Iris pigment epithelial cell (primary cell): ENCODE measurements at places on chromosomes 11 and 22.

DNA sequence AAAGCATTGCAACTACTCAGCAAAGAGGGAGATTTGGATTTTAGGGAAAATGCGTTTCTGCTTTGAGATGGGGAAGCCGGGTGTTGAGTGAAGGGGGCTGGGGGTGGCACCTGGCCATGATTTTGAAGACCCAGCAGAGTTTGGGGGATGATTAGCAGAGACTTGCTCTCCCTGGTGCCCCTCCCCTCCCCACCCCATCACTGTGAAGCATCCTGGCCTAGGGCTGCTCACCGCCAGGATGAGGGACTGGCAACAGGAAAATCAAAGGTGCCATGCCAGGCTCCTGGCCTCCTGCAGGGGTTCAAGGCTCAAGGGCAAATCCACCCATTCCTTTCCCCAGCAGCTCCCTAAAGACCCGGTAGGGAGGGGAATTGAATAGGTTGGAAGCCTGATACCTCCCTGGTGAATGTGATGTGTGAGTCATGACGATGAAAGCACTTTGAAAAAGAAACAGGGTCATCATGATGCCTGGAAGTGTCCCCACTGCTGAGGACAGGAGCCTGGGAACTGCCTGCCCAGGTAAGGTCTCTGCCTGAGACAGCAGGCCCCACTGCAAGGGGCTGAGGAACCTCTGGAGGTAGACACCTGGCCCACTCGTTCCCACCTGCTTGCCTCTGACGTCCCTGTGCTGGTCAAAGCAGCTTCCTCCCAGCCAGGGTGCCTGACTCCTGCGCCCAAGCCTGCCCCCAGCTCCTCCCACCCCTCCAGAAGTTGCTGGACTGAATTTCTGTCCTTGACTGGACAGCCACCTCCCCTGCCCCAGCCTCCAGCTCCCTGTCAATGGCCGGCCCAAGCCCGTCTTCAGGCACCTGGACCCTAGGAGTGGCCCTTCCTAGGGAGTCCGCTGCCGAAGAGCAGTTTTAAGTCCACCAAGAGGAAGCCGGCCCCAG lies 1.7 kb downstream of the CHST1 start:
- no peak for DNase-seq

GRCh38 chr22:23315341-23315917 lies 135.1 kb downstream of the BCR start:
- DNase-seq = peak; percentile 72

DNA sequence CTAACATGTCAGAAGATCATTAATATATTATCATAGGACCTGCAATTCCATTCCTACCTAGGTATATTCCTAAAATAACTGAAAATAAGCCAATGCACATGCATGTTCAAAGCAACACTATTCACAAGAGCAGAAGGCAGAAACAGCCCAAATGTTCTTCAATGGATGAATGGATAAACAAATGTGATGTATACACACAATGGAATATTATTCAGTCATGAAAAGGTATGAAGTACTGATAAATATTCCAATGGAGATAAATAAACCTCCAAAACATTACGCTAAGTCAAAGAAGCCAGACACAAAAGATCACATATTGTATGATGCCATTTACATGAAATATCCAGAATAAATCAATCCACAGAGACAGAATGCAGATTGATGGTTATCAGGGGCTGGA lies 16.8 kb downstream of the AMBRA1 start:
- no peak for DNase-seq

- no peak for DNase-seq
These were observed 47.7 kb downstream of the C11orf58 start for GRCh38 chr11:16786131-16786530.

GRCh38 chr11:62195945-62196344 lies 5.9 kb downstream of the SCGB1D1 start:
- DNase-seq = no peak

- DNase-seq = no peak
These were observed 124.9 kb downstream of the RBFOX2 start for GRCh38 chr22:35903571-35904335.

DNA sequence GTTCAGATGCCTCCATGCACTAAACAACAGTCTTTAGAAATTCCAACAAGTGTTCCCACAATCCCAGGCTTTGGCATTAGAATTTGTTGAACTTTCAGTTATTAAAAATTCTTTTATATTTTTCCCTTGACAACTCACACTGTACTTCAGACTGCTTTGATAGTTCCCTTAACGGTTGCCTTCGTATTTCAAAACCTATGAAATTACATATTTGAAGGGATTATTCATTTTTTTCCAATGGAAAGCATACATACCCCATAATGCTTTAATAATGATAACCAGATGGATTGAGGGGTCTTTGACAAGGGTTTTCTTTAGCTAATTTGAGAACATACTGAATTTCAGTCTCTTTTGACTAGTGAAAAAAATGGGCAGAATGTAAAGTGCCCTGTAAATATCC lies 76.5 kb downstream of the ME3 start:
- DNase-seq = no peak

GRCh38 chr11:128832121-128832497 lies 35.0 kb downstream of the KCNJ1 start:
- DNase-seq = no peak

DNA sequence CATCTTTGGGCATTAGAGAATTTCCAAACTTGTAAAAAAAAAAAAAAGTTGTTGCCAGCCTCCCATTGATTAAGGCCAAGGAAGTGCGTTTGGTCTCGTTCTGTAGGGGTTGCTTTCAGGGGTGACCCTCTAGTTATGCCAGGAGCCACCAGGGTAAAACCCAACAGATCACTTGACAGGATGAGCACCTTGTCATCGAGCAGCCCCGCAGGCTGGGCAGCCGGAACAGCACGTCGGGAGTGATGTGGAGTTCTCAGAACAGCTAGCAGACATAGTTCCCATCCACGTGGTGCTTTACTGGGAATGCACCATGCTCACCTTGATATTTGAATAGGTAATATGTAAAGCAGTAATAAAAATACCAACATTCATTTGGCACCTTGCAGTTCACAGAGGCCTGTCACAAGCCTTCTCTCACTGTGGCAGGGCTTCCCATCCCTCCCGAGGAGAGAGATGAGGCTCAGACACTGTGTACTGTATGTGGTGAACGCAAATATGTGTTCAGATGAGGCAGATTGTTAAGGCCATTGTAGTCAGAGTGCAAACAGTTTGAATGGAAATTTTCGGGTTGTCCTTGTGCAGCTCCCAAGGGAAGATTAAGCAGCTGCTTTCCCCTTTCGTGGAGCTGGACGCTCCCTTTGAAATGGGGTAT lies 70.9 kb upstream of the SORL1-AS1 start:
- no peak for DNase-seq

GRCh38 chr11:71481101-71481960 lies 28.3 kb downstream of the NADSYN1 start:
- DNase-seq = no peak

DNA sequence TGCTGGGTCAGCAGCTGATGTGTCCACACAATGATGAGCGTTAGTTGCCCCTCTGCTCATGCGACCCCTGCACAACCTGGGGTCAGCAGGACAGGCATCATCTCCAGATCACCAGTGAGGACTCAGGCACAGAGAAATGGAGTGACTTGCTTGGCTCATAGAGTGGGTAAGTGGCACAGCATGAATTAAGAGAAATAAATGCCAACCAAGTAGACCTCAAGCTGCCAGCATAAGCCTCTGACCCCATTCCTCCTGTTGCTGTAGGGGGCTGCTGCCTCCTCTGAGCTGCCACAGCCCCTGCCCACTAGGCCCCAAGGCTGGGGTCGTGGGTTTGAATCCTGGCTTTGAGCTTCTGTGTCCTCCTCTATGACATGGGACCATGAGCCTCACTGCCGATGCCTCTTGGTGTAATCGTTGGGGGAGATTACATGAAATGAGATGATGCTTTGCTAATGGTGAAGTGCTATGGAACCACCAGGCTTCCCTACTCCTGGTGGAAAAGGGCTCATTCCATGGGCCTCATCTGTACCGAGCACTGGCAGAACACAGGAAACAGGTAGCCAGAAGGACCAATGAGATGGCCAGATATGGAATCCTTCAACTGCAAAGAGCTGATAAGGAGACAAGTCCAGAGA lies 33.6 kb downstream of the LRRC32 start:
- DNase-seq = no peak

GRCh38 chr22:33745501-33745900 lies 174.8 kb downstream of the LARGE1 start:
- DNase-seq = no peak

GRCh38 chr22:45752036-45752435 lies 80.4 kb downstream of the ATXN10 start:
- no peak for DNase-seq

DNA sequence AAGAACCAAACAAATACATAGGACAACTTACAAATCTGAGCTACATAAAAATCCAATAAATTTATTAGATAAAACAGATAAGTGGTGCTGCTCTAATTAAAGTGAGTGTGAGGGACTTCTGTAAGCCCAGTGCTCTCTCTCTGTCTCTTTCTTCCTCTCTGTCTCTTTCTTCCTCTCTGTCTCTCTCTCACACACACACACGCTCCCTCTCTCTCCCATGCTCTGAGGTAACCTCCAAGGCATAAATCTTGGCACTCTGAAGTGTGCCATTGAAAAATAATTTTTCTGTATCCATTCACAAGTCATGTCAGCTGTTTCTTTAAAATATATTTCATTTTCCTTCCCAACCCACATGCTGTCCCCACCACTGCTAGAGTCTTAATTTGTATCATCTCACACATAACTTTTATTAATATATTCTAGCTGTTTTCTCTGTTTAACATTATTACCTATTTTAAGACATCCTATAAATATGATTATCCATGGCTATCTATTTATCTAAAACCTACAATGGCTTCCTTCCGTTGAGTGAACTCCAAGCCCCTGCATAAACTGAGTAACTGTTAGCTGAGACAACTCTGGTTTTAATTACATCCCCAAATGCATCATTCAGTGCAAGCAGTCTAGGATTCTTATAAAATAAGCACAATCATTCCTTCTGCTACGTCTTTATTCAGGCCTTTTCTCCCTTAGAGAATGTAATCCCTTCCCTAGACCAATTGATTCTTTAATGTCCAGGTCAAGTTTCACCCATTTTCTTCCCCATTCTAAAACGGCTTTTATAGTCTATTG lies 57.4 kb upstream of the SLC5A12 start:
- DNase-seq = no peak

DNA sequence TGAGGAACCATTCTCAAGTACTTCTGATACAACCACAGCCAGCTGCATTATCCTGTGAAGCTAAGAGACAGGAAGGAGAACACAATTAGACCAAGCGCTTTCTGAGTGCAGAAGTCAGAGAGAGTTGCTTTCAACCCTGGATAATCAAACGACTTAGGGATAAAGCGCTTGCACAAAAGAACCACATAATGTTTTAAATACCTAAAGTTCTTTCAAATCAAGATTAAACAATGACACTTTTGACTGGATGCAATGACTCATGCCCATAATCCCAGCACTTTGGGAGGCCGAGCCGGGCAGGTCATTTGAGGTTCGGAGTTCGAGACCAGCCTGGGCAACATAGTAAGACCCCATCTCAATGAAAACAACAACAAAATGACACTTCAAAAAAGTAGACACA lies 145.1 kb downstream of the SWAP70 start:
- peak; percentile 85 for DNase-seq

DNA sequence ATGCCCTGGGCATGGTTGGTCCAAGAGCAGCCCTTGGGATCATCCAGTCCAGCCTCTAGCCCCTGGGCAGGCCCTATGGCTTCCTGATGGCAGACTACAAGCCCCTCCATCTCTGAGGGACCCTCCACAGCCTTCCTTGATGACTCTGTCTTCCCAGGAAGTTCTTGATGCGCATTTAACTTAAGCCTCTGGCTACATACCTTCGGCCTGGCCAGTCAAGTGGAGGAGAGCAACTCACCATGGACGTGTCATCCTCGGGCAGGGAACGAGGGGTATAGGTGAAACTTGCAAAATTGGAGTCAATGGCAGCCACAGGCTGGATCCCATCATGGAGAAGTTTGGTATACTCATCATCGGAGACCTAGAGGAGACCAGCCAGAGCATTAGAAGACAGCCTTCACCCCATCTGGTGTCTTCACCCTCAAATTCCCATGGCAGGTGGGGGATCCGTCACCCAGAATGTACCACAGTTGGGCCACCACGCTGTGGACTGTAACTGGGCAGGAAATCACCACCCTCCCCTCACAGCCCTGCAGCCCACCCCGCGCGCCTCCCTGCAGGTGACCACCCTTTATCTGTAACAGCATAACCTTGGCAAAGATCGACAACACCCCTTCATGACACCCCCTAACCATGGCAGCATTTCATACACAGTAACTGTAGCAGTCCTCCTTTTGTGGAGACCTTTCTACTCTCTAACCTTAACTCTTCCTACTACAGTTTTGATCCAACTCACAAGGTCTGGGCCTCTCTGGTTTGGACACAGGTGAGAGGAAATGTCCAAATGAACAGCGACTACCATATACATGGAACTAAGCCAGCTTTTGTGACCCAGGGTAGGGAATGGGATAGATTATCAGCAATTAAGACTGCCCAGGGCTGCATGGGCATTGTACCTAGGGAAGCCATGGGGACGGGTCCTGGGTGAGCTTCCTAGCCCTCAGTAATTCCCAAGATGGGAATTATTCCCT lies 91.7 kb downstream of the PDE2A start:
- DNase-seq = no peak

GRCh38 chr11:17610085-17610894 lies 63.2 kb downstream of the OTOG start:
- DNase-seq = no peak

DNA sequence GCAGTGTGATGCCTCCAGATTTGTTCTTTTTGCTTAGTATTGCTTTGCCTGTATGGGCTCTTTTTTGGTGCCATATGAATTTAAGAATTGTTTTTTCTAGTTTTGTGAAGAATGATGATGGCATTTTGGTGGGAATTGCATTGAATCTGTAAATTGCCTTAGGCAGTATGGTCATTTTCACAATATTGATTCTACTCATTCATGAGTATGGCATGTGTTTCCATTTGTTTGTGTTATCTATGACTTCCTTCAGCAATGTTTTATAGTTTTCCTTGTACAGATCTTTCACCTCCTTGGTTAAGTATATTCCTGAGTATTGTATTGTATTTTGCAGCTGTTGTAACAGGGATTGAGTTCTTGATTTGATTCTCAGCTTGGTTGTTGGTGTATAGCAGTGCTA lies 18.3 kb upstream of the ZBED5 start:
- no peak for DNase-seq

DNA sequence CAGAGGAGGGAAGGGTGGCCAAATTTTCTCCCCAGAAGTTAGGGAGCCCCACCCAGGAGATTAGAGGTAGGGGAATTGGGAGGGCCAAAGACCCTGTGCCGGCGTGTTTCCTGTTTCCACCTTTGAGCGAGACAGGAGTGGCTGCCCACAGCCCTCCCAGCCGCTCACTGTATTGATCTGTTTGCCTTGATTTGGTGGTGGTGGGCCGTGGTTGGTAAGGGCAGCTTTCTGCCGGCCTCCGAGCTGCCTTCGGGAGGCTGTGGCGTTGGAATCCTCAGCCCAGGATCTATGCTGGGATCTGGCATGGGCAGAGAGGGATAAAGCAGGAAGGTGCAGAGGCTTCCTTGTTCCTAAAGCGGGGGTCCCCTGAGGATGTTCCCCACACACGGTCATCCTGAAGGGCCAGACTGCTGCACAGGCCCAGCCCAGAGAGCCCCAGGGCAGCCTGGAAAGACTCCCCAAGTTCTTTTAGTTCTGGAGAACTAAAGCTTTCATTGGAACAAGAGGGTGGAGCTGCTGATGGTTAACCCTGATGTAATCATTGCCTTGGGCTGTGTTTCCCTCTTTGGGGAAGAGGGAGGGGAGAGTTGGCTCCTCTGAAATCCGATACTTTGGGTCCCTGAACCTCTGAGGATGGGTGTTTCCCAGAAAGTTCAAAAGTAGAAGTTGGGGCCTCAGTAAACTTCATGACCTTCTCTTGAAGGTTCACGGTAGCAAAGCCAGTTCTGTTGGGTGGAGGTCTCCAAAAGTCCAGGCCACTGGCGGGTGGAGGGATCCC lies 7.2 kb downstream of the FAM83F start:
- DNase-seq = no peak
